Foreskin keratinocyte (primary cell): ENCODE measurements at places on chromosomes 2 and 18. TPM values are rescaled to one million over a fixed set of nuclear protein-coding genes. Genes with fewer than 3 reads are reported as not detected.

The SERPINB11 gene
- not detected in 2 replicates for total RNA-seq

The SLC4A5 gene
- 0.17 and 0.25 TPM in 2 replicates for total RNA-seq

The DYSF gene
- total RNA-seq, result 0.56 and 0.82 TPM in 2 replicates

The PTPRN gene
- not detected in 2 replicates for total RNA-seq

The NYAP2 gene
- not detected in 2 replicates for total RNA-seq

The SERTAD2 gene
- total RNA-seq, result 17.1 and 18.4 TPM in 2 replicates

The ANO7 gene
- total RNA-seq, result 0.24 and 0.46 TPM in 2 replicates

The PDE6D gene
- total RNA-seq, result 25.7 and 26.1 TPM in 2 replicates

The ELOA2 gene
- not detected in 2 replicates for total RNA-seq

The VWC2L gene
- not detected in 2 replicates for total RNA-seq

The SKOR2 gene
- not detected in 2 replicates for total RNA-seq

The CD28 gene
- total RNA-seq, result not detected in 2 replicates

The LIMS1 gene
- total RNA-seq, result 46.4 and 65.6 TPM in 2 replicates

The ANKRD30BL gene
- not detected in 2 replicates for total RNA-seq

The MATN3 gene
- total RNA-seq, result 2.2 and 4.3 TPM in 2 replicates

The MARCO gene
- total RNA-seq, result 0.11 and 0.14 TPM in 2 replicates

The KCNJ3 gene
- total RNA-seq, result not detected in 2 replicates

The CCDC68 gene
- 3.9 and 4.0 TPM in 2 replicates for total RNA-seq

The CNTNAP5 gene
- not detected in 2 replicates for total RNA-seq

The LRRC30 gene
- not detected in 2 replicates for total RNA-seq

The NEB gene
- under 0.01 and 0.27 TPM in 2 replicates for total RNA-seq

The MYCN gene
- 0.10 TPM in 1 of 2 replicates, not detected in the other for total RNA-seq

The CCL20 gene
- total RNA-seq, result 0.58 and 0.81 TPM in 2 replicates

The SCYGR1 gene
- not detected in 2 replicates for total RNA-seq

The PTPN4 gene
- total RNA-seq, result 24.2 and 25.7 TPM in 2 replicates

The AKAIN1 gene
- total RNA-seq, result not detected in 2 replicates
